ENCODE measurements at places on chromosomes 5 and 9.

DNA sequence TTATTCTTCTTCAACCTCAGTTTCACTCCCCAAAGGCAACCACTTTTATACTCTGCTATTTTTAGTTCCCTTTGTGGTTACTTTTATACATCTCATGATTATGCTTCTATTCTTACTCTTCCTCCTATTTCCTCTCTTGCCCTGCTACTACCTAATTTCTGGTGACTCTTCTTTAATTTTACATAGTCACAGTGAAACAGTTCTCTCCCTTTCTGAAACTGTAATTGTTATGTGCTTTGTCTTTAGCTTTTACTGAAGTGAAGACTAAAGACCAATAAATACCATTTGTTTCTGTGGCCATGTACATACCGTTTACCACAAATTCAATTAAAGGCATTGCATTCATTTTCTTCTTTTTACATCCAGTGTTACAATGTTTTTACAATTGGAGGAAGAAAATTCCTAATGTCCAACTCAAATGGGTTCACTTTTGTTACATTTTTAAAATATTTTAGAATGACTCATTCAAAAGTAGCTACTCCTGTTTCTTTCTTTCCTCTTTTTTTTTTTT lies 410.6 kb downstream of the PSAT1 start:
- no peak for DNase-seq

GRCh38 chr5:52378237-52378636 lies 409.5 kb upstream of the ITGA1 start:
- no peak for DNase-seq

- no peak for DNase-seq
Observed at GRCh38 chr9:79301085-79301484, 270.7 kb upstream of the TLE4 start.

DNA sequence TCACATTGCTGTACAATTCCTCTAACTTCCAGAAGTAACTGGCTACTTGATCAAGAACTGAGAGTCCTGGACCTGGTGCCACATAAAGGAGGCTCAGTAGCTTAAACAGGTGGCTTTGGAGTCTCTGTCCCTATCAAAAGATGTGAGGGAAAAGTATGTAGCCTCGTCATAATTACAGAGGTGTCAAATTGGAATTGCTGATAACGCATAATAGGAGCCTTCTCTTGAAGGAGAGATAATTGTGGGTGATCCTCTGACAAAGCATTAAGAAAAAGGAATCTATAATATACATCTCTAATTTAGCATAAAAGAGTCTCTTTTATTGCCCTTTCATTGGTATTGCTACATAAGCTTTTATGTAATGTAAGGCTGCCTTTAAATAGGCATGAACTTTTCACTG lies 1246.4 kb upstream of the CDH9 start:
- no peak for DNase-seq
